Activated effector memory CD4-positive, alpha-beta T cell treated with Interleukin-2 at 50 U/mL for 16 hours (primary cell): ENCODE measurements at places on chromosomes 7 and 10.

DNA sequence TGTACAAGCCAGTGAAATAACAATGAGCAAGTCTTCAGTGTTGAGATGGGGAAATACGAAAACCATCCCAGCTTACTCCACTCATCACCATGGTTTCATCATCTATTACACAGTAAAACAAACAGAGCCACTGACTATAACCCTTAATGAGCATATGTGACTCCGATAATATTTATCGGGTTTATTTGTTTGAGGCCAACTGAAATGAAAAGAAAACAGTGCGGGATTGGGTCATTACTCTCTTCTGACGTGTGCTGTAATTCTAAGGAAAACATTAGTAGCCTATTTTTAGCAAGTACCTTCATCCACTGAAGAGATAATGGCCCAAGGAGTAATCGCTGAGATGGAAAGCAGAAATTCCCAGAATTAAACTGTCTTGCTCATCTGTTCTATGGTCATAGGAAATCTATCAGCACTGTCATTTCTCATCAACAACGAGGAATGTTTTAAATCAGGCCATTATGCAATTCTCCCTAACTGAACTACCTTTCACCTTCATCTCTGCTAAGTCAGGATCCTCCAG is 716.5 kb downstream of the INHBA start:
- no peak for DNase-seq

DNA sequence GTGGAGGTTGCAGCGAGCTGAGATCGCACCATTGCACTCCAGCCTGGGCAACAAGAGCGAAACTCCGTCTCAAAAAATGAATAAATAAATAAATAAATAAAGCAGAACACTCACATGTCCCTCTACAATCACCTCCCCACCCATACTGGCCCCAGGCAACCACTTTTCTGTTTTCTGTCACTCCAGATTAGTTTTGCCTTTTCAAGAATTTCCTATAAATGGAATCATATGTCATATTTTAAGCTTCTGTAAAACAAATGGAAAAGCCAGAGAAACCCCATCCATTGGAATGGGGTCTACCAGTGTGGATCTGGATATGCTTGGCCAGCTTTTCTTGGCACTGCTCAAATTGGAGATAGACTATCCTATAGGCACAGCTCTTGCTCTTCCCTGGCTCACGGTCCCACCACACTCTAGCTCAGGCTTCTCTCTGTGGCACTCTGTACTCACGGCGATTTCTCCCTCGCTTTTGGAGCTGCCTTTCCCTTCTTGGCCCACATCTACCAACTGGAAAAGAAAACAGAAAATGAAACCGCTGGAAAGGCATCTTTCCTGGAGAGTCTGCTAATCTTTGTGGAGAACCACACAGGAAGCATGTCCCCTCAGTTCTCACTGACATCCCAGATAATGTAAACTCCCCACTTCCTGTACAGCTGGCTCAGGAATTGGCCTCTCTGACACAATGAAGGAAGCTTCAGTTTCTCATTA is 210.1 kb downstream of the JCAD start:
- no peak for DNase-seq

DNA sequence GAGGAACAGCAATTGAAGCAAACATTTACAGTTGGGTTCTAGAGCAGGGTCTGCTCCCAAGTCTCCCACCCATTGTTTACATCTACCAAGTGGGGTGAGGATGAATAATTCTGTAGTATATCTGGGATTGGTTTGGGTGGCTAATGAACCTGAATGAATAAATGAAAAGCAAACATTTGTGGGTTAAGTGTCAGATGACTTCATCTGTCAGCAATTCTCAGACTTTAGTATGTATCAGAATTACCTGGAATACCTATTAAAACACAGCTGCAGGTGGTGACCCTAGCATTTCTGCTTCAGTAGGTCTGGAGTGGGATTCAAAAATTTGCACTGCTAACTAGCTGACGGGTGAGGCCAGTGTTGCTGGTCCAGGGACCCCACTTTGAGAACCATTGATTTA is 18.0 kb upstream of the NPVF start:
- DNase-seq, result no peak

DNA sequence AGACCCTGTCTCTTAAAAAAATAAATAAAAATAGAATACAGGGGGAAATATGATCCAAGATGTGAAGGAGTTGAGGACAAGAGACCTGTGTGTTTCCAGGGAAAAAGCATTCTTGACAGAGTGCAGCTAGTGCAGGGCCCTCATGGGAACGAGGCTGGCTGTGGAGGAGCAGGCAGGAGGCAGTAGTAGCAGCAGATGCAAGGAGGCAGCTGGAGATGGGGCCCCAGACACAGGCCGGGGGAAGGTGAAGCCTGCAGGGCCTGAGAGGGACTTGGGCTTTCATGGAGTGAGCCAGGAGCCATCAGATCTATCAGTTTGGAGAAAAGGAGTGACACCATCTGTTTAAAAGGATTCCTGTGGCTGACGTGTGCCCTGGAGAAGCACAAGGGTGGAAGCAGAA is 71.4 kb upstream of the ZNF438 start:
- no peak for DNase-seq

DNA sequence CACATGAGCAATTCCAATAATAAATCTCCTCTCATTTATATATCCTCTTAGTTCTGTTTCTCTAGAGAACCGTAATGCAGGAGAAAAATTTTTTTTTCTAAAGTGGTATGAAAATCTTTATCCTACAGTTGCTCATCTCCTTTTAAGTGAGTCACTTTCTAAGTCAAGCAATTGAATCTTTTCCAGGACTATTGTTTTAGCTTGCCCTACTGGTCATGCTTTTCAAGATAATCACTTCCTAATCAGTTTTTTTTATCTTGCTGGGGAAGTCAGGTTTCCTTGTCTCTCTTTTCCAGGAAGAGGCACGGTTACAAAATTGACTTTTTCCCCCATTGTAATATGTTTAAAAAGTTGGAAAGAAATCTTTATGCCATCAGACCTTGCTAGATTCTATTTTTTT is 44.0 kb downstream of the INPP5F start:
- no peak for DNase-seq

- DNase-seq, result no peak
Observed at GRCh38 chr7:30683816-30684215, 1.6 kb upstream of the CRHR2 start.

DNA sequence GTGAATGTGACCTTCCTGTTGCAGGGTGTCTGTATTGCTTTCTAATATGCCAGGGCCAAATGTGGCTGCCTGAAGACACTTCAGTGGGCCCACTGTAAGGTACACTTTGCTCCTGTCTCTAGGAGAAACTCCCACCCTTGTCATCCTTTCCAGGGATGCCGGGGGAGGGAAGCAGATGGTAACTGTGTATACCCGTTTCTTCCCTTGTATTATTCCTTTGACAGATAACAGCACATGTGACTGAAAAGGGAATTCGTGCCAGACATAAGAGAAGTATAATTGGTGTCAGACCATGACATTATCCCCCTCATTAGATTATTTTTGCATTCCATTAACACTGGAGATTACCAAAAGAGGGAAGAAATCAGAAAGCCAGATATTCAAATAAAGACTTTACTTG is 317.7 kb downstream of the CAMK1D start:
- DNase-seq, result no peak

- no peak for DNase-seq
Observed at GRCh38 chr10:125782616-125783015, 7.0 kb upstream of the MMP21 start.

DNA sequence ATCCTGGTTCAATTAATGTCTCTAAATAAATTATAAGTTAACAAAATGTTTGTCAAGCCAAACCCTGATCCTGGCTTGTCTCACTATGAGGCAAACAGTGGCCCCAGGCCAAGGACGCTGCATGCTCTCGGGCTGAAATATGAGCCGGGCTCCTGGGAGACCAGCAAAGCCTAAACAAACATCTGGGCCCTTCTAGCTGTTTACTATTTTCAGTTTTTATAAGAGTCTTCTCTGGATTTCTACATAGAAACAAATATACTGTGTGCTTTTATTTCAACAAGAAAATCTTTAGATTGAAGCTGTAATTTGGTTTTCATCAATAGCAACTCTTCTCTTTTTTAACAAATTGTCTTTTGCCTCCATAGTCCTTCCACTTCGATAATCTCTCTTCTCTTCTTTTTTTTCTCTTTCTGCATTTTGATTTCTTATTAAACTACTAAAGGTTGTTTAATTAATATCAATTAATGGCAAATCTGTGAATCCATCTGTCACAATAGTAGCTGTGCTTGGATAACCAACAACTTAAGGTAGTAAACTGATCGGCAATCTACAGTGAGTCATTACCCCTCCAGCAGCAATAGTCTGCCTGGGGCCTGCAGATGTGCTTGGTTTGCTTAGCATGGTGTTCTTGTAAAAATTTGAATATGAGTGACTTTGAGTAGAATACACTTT is 83.3 kb upstream of the DNAJC1 start:
- DNase-seq, result no peak

GRCh38 chr10:30903397-30904138 is 128.1 kb downstream of the ZNF438 start:
- no peak for DNase-seq

- DNase-seq, result no peak
Observed at GRCh38 chr10:42491001-42491592, 147.3 kb downstream of the ZNF33B start.

GRCh38 chr7:77430927-77431326 is 14.8 kb upstream of the GSAP start:
- no peak for DNase-seq

DNA sequence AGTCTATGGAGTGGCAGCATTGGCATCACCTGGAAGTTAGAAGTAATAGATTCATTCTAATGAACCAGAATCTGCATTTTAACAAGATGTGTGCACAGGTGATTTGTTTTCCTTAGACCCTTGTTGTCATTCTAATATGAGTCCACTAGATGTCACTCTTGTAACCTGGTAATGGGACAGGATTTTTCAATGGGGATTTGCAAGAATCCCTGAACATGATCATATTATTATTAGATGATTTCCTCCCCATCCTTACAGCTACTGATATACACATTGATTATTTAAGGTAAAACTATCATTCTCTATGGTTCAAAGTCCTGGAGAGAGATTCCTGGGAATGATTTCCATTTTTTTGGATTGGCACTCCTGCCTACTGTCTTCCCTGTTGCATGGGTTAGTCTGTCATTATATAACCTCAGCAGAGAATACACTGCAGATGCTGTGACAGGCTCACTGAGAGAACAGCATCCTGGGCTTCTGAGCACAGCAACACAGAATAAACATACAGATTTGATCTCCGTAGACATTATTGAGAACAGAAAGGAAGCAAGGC is 194.9 kb downstream of the SUGCT start:
- DNase-seq, result no peak
